GM23338 (cell line): ENCODE measurements at places on chromosomes 1 and 21.

DNA sequence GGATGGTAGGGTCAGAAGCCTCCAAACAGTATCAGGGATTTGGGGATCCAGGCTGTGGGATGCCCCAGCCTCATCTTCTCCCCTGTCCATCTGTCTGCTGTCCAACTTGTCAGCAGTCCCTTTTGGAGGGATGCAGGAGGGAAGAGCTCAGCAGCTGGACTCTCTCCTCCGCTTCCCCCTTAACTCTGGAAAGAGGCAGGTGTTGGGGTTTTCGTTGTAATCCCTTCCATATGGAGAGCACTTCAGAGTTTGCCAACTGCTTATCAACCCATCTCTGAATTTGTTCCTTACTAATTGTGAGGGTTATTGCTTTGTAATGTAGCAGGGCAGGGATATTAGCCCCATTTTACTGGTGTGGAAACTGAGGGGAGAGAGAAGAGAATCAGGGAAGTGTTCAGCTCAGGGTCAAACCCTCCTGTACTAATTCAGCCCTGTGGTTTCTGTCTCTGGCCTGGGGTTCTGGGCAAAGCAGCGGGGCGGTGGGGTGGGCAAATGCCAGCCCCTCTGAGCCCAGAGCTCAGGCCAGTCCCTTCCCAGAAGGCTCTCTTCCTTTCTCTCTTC is 3.2 kb downstream of the CITED4 start:
- no peak for DNase-seq

GRCh38 chr1:175864625-175865024 is 121.2 kb upstream of the TNR start:
- DNase-seq, result peak; percentile 33

DNA sequence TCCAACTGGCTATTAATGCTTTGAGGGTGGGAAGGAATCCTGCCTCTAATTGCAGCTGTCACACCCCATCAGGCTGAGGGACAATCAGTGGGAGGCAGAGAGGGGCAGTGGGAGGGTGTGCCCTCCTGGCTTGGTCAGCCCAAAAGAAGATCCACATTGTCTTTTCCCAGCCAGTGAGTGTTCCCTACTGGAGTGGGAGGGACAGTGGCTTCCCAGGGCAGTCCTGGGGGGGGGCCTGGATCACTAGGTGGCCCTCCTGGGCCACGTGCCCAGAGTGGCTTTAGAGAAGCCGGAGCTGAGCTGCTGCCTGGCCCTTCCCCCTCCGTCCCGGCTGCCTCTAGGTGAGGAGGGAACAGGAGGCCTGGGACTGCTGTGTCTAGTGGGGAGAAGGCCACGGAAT is 14.0 kb downstream of the INKA2 start:
- no peak for DNase-seq

DNA sequence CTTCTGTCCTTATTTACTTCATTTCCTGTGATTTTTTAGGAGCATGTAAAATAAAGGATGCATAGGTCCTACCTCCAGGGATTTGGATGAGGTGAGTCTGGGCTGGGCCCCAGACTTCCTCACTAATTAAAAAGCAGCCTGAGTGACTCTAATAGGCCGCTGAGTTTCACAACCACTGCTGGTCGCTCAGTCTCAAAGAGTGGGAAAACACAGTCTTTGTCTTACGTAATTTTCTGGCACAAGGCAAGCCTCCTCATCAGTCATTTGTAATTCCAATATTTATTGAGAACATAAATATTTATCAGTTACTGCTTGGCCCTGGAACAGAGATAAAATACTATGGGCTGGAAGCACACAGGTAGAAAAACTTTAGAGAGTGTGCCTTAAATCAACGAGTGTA is 195.4 kb upstream of the RUNX1 start:
- no peak for DNase-seq

GRCh38 chr1:158116311-158117167 is 64.2 kb upstream of the CD1D start:
- DNase-seq, result no peak

GRCh38 chr1:37064039-37064438 is 29.7 kb upstream of the GRIK3 start:
- no peak for DNase-seq

DNA sequence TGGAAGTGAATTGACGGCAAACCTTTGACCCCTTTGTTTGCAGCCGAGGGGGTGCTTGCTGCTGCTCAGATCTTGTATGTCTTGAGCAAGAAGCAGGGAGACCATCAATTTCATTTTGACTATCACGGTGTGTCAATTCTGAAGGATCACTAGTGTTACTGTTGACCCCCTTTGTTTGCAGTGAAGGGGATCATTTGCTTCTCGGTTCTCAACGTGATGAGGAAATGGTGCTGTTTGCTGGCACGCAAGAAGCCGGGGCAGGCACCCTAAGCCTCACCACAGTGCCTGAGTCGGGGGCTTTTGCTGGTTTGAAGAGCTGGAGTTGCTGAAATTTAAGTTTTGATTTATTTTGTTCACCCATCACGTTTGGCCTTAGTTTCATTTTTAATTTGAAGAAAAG is 7.5 kb downstream of the RBM15 start:
- DNase-seq, result peak; percentile 34

GRCh38 chr1:80365359-80366021 is 1359.0 kb upstream of the ADGRL4 start:
- DNase-seq, result no peak

DNA sequence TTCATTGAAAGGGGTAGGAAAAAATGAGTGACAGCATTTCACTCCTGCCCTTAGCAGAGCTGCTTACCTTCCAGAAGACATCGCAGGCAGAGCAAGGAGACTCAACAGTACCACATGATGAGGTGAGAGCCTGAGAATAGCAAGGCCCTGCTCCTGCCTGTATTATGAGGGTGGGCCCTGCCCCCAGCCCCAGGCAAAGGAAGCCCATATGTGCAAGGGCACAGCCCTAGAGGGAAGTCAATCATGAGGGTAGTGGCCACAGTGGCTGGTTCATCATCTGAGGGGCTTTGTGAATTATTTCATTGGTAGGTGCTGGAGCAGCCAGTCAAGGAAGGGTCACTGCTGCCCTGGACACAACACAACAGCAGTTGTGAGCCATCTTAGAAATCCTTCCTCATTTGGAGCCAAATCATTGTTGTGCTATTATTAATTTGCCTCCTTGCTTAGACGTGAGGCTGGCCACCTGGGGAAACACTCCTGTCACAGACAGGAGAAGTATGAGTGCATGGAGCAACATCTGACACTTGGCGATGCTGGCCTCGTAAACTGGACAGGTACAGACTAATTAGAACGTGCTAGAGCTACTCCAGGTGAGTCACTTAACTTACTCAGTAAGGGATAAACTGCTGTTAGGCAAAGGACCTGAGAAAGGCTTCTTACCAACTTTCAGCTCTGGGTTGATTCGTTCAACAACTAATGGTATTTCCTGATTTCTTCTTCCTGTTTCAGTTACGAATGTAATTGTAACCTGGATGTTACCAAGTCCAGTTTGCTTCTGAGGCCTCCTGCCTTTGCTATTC is 22.7 kb upstream of the ACBD6 start:
- no peak for DNase-seq

DNA sequence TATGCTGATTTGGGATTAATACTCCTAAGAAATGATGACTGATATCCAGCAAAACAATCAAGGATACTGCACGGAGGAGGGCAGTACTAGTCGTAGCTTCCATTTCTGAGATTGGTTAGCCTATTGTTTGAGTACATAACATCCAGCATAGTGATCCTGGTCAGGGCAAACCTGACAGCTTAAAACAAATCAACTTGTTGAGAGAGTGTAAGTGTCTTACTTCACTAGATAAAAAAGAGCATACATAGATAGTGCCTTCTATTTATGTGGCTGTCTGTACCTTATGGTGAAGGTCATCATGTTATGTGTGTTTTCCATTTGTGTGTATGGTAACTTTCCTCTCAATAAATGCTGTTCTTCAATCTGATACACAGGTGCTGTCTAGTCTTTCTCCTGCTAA is 228.4 kb downstream of the PTGER3 start:
- no peak for DNase-seq

DNA sequence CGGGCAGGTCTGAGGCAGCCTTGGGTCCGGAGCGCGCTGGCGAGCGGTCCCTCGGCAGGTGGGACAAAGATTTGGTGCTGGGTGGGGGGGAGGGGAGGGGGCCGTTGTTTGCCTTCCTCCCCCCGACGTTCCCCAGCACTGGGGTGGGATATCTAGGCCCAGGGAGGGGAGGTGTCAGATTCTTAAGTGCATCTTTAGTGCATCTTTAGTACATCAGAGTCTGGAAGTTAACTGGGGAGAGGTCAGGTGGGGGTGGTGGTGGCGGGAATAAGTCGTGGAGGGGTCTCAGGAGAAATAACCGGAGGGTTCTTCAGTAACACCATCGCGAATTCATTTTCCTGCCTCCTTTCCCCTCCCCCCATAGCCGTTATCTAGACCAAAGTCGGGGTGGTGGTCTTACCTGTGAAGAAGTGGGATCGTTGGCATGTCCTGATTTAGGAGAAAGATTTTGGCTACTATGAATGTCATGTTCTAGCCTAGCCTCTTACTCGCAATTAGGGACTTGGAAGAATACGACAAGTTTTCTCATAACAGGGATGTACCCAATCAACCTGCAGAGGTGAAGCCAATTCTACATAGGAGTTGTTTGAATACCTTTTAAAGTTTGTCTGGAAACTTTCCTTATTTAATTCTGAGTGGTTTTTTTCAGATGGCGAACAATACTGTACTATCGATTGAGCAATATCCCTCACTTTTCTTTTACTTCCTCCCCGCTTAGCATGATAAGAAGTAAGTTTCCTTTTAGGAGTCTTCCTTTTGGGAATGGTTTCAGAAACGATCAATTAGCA is 886 bp downstream of the ZMYM4 start:
- DNase-seq, result peak; percentile 31

GRCh38 chr1:217425422-217425821 is 205.5 kb downstream of the GPATCH2 start:
- DNase-seq, result no peak

DNA sequence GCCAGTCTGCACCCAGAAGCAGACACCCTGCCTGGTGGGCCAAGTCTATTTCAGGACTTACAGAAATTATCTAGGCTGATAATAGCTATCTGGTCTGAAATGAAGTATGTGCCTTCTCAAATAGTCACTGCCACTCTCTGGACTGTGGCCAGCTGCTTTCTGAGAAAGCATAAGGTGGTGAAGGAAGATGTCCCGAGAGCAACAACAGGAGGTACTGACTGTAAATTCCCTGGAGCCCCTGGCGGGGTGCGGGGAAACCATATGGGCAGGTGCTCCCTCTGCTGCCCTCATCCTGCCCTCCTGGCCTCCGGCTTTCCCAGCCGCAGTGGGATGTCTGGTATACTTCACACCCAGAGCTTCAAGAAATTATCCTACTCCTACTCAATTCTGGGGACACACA is 86.8 kb downstream of the TGFBR3 start:
- DNase-seq, result no peak

DNA sequence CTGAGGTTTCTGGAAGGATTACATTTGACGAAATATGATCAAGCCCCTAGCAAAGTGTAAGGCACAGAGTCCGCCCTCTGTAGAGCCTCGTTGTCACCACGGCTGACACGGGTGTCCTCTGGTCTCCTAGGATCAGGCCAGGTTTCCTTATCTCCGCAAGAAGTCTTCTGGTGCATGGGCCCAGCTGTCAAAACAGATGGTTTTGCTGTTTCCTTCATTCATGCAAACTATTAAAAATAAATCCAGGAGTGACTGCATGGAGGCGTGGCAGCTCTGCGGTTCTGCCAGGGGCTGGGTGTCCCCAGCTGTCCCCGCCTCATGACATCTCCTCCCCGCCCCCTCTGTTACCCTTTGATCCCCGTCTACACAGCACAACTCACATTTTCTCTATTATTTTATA is 209.0 kb downstream of the DYRK1A start:
- no peak for DNase-seq
